ENCODE measurements at places on chromosomes 11 and 22. TPM values are rescaled to one million over a fixed set of nuclear protein-coding genes. Genes with fewer than 3 reads are reported as not detected.

DNA sequence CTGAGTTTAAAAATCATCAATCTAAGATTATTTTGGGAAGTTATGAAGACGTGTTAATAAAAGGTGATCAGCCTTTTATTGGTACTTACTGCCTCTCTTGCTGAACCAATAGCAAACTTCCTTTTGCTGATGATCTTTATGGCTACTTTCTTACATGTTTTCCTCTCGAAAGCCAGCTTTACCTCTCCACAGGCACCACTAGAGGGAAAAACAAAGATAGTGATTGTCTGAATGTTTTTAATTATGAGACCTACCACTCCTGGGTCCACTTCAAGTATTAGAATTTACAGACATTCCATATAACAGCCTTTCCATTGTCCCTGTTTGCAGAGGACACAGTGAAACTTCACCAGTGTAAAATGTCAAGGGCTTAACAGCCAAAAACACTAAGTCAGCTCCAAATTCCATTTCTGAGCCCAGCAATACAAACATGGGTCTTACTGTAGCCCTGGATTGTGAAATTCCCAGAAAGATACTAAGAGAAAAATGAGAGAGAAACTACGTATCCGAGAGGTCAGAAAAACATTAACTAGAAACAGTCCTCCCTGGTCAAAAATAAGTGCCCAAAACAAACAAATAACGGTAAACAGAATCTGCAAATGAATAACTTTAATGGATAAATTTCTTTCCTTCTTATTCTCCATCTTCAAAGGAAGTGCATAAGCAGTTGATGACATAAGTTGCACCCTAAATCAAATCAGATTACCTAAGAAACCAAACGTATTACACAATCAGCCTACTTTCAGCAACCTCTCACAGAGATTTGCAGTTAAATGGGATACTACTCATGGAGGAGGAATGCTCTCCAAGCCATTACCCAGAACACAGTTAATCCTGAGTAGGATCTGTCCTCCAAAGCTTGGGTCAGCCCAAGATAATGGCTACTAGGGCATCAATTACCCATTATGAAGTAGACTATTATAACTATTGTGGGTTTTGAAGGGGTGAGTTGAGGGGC is 29.5 kb downstream of the CHEK2 start:
- DNase-seq, result peak; percentile 42

- no peak for DNase-seq
Measured at GRCh38 chr11:129489249-129489648, 113.6 kb downstream of the BARX2 start.

DNA sequence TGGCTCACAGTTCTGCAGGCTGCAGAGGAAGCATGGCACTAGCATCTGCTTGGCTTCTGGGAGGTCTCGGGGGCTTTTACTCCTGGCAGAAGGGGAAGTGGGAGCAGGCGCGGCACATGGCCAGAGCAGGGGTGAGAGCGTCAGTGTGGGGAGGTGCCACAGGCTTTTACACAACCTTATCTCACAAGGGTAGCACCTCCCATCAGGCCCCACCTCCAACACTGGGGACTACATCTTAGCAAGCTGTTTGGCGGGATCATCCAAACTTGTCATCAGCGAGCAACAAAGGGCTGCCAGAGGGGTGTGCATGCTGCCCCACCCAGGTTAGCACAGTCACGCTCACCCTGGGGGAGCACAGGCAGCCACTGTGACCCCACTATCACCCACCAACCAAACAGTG is 18.9 kb upstream of the YPEL1 start:
- DNase-seq, result no peak

The OR52I2 gene
- not detected for total RNA-seq

GRCh38 chr22:32331918-32332725 is 25.5 kb upstream of the RFPL3 start:
- no peak for DNase-seq

- DNase-seq, result peak; percentile 40
Measured at GRCh38 chr11:57668434-57668782, 494 bp downstream of the ZDHHC5 start.

The CCDC116 gene
- total RNA-seq, result 0.17 TPM

GRCh38 chr22:25840167-25840566 is 98.2 kb downstream of the MYO18B start:
- no peak for DNase-seq

GRCh38 chr11:128463979-128464378 is 123.4 kb downstream of the ETS1 start:
- DNase-seq, result no peak

DNA sequence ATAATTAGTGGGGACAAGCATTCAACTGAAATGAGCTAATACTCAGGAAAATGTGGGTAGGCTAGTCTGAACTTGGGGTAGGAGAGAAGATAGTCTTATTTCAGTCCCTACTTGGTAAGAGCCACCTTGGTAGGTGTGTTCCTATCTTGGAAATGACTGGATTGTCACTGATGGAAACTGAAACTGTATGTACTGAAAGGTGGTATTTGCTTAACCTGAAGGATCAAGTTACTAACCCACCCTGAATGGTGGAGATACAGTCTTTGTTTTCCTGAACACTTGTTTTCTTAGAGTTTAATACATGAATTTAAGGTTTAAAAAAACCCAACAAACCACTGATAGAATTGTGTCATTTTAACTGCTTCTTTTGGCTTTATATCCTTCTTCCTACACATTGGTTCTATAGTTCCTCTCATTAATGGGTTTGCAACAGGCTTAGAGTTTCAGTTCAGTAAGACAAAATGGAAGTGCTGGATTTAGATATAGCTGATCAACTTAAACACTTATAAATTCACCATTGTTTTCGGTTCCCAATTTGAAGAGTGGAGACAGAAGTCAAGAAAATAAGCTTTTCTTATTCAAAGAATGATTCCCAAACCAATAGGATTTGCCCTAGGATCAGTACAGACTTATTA is 4.2 kb downstream of the FAR1 start:
- DNase-seq, result no peak

GRCh38 chr22:41479671-41480396 is 10.9 kb downstream of the ACO2 start:
- DNase-seq, result peak; percentile 26

GRCh38 chr11:106281455-106282173 is 204.2 kb downstream of the AASDHPPT start:
- DNase-seq, result peak; percentile 67

- no peak for DNase-seq
Measured at GRCh38 chr11:1562469-1563148, 9.5 kb downstream of the DUSP8 start.

- DNase-seq, result no peak
Measured at GRCh38 chr22:35567351-35568141, 26.9 kb downstream of the RASD2 start.

The OR6A2 gene
- 0.17 TPM for total RNA-seq

GRCh38 chr11:33544593-33545373 is 155.8 kb downstream of the C11orf91 start:
- DNase-seq, result no peak

DNA sequence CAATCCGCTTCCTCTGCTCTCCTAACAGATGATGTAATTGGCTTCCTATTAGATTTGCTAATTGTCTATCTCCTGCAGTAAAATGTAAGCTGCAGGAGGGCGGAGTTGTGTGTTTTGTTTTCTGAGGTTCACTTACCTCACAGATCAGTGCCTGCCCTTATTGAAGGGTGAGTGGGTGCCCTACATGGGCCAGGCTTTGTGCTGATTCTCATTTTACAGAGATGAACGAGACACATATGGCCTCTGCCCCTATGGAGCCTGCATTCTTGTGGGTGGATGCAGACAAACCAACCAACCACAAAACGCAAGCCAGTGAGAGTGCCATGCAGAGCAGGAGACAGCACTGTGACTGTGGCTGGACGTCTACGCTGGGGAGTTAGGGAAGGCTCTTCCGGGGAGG is 9.9 kb downstream of the TESMIN start:
- DNase-seq, result no peak

The FOSL1 gene
- 4.9 TPM for total RNA-seq

- DNase-seq, result peak; percentile 8
Measured at GRCh38 chr11:63537293-63538101, 889 bp downstream of the PLAAT4 start.

DNA sequence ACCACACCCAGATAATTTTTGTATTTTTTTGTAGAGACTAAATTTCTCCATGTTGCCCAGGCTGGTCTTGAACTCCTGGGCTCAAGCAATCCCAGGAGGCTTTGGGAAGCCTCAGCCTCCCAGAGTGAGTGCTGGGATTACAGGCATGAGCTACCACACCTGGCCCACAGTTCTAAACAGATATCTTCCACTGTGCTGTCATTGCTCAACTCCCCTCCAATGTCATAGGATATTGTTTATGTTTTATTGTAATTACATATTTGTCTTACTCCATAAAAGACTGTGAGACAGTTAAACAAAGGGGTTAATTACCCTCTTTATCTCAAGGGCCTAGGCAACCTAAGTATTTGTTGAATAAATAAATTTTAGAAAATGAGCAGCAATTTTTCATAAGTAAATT is 204.2 kb downstream of the GRM5 start:
- DNase-seq, result no peak

- DNase-seq, result no peak
Measured at GRCh38 chr22:49227670-49228069, 600.0 kb downstream of the BRD1 start.

- DNase-seq, result no peak
Measured at GRCh38 chr22:34669001-34669400, 397.0 kb upstream of the ISX start.

DNA sequence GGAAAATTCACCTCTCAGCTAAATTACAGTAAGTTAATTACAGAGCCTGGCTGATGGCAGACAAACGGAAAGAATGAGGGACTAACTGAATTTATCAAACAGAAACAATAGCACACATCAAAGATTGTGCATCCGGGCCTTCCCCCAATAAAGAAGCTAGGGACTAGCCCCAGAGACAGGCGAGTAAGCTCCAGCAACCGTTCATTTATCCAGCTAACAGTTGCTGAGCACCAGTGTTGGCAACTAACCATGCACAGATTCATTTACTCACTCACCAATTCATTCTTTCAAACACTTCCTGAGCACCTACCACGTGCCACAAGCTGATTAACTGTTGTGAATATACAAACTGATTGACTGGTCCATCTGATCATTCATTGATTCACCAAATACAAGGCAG is 51.2 kb downstream of the SMCO4 start:
- no peak for DNase-seq

The OR8I2 gene
- total RNA-seq, result not detected

The UBQLN3 gene
- not detected for total RNA-seq

DNA sequence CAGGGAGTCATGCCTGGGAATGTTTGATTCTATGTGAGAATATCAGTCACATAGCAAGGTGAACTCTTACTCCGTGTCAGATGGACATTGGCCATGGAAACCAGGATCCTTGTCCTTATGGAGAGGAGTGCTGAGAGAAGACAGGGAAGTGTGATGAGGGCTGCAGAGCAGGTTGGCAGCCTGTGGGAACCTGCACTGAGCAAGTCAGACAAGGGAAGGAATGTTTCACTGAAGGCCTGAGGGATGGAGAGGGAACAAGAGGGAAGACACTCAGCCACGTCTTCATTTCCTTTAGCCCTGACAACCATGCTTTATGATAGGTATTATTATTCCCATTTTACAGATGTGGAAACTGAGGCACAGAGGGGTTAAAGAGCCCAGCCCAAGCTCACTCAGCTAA is 38.4 kb upstream of the HORMAD2 start:
- no peak for DNase-seq

DNA sequence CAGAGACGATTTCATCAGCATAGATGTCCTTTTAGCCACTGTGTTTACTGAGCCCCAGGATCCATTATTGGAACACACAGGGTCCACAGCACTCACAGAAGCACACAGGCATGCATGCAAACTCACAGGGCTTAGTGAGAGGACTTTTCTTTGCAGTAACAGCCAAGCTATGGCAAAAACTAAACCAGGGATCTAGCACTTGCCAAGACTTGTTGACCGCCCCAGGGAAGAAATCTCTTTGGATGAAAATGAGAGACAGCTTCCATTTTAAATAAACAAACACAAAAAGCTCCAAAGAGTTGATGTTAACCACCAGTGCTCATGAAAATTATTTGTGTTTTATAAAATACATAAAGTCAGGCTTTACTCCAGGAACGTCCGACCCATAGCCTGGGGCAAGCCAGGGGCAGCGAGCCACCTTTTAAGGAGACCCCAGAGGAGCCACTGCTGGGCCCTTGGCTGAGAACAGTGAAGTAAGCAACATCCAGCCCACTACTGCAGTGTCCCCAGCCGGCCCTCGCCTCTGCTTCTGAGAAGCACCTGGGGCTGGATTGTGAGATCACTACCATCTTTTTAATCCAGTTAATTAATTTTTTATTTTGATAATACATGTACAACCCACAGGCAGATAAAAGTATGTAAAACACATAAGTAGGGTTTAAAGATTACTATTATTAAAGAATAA is 22.0 kb upstream of the TFIP11 start:
- no peak for DNase-seq

The TREH gene
- not detected for total RNA-seq

GRCh38 chr22:23685205-23685784 is 5.5 kb upstream of the RGL4 start:
- no peak for DNase-seq

DNA sequence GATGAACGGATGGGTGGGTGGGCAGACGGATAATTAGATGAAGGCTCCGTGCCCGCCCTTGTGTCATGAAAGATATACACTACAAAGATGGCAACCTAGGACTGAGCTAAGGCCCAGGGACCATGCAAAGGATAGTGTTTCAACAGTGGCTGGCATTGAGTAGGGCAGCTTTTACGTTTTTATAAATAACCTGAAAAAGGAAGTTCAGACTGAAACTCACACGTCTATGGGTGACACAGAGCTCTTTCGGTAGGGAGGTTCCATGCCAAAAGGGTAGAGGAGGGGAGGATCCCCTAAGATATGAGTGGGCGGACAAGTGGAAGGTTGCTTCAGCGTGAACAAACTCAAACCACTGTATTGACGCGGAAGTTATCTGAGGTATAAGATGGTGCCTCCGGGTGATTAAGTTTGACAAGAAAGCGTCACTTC is 90.5 kb downstream of the UBASH3B start:
- no peak for DNase-seq

DNA sequence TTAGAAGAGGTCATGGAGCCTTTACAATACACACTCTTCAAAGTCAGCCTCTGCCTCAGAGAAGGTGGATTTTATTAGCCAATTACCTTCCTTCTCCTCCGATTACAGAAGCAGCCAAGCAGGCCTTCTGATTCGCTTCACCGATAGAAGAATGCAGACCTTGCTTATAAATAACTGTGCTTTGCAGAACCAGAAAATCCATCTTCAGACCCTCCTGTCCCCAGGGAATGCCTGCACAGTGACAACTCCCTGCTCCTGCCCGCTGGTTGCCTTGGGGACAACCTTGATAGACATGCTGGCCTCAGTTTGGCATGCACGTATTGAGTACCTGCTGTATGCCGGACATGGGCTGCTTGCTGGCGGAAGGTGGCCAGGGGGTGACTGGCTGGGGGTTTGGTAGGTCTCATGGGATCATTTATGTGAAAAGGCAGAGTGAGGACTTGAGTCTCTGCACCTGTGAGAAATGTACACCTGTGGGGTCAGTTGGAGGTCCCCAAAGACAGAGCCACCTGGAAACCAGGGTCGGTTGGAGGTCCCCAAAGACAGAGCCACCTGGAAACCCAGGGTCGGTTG is 1238.7 kb downstream of the BRD1 start:
- DNase-seq, result no peak

The SLC15A3 gene
- total RNA-seq, result 8.7 TPM

The CRYBB3 gene
- total RNA-seq, result not detected
